Activated T-cell treated with anti-CD3 and anti-CD28 coated beads, Interleukin-2, amount 50 U/mL, for 72 hours (primary cell): ENCODE measurements at places on chromosomes 5 and 9. TPM values are rescaled to one million over a fixed set of nuclear protein-coding genes. Genes with fewer than 3 reads are reported as not detected.

DNA sequence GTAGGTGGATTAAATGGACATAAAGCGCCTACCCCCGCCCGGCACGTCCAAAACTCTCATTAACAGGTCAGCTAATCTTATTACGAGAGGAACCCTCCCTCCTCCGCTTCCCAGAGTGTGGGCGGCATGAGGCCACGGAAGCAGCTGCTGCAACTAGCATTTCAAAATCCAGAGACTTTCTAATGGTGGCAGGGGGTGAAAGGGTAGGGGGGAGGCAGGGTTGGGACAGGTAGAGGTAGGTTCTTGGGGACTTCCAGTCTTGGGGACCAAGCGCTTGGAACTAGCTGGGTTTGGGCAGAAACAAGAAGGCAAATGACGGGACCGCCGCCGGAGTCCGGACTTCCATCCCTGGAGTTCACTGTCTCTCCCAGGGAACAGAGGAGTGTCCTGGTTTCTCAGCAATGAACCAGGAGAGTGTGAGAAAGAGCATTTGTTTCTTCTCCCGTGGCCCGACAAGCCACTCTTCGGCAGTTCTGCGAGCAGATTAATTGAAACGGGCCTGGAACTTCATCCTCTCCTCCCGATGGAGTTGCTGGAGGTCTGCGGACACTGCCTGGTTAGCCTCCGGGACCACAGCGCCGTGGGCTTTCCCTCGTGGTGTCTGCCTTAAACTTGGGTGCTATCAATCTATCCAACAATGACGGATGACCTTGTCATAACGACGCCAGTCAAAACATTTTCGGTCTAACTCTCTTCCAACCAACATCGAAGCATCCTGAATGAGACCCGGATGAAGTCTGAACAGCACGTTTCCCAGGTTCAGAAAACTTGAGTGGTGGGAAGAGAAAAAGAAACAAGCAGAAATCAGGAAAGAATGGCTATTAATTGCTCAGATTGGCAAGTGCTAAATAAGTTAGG lies 1.6 kb upstream of the PRDM6 start:
- H3K36me3 ChIP-seq = no peaks in the 10 kb centered on the region
- DNase-seq = no peak
- no peak overlapping the region for H3K27ac ChIP-seq
- peak overlapping the region; percentile 79 for H3K4me3 ChIP-seq
- peaks cover 10% of the 10 kb centered on the region for H3K4me1 ChIP-seq
- peaks cover 80% of the 10 kb centered on the region for H3K27me3 ChIP-seq

- H3K27me3 ChIP-seq = peaks cover 7% of the 10 kb centered on the region
- no peaks in the 10 kb centered on the region for H3K36me3 ChIP-seq
- no peak overlapping the region for H3K27ac ChIP-seq
- no peak for DNase-seq
- H3K4me1 ChIP-seq = peaks cover 52% of the 10 kb centered on the region
- no peak overlapping the region for H3K4me3 ChIP-seq
Measured at GRCh38 chr5:76376148-76376865, 26.8 kb upstream of the IQGAP2 start.

The SPAG8 gene
- 1.1 TPM for total RNA-seq

The EDIL3 gene
- total RNA-seq = not detected

- H3K27me3 ChIP-seq = no peaks in the 10 kb centered on the region
- H3K4me1 ChIP-seq = no peaks in the 10 kb centered on the region
- no peak overlapping the region for H3K27ac ChIP-seq
- no peak for DNase-seq
- peaks cover 2% of the 10 kb centered on the region for H3K36me3 ChIP-seq
Measured at GRCh38 chr5:135343413-135343812, 55.6 kb downstream of the MACROH2A1 start.

DNA sequence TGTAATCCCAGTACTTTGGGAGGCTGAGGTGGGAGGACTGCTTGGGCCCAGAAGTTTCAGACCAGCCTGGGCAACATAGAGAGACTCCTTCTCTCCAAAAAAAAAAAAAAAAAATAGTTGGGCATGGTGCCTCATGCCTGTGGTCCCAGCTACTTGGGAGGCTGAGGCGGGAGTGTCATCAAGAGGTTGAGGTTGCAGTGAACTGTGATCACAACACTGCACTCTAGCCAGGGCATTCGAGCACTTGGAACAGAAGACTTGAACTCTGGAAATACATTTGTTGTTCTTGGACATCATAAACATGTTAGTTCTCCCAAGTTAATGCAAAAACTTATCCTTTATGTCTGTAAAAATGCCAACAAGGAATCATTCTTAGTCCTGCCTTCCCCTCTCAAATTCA lies 29.6 kb downstream of the EHMT1 start:
- peaks cover 49% of the 10 kb centered on the region for H3K4me1 ChIP-seq
- H3K27ac ChIP-seq = no peak overlapping the region
- no peaks in the 10 kb centered on the region for H3K27me3 ChIP-seq
- DNase-seq = no peak

DNA sequence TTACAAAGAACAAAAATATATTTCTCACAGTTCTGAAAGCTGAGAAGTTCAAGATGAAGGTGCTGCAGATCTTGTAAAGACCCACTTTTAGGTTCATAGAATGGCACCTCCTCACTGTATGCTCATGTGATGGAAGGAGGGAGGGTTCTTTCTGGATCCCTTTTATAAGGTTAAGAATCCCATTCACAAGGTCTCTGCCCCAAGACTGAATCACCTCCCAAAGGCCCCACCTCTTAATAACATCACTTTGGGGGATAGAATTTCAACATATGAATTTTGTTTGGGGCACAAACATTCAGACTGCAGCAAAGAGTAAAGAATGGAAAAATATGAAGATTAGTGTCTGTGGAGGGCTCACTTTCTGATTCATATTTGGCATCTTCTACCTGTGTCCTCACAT lies 77.1 kb upstream of the PRR16 start:
- H3K27ac ChIP-seq = no peak overlapping the region
- no peak for DNase-seq
- no peaks in the 10 kb centered on the region for H3K36me3 ChIP-seq
- no peak overlapping the region for H3K4me3 ChIP-seq

The SLC34A1 gene
- 0.19 TPM for total RNA-seq

GRCh38 chr9:93296889-93297480 lies 113.0 kb downstream of the WNK2 start:
- no peaks in the 10 kb centered on the region for H3K36me3 ChIP-seq
- H3K27me3 ChIP-seq = no peaks in the 10 kb centered on the region
- peaks cover 11% of the 10 kb centered on the region for H3K4me1 ChIP-seq
- H3K27ac ChIP-seq = no peak overlapping the region
